H7 (cell line): ENCODE measurements at places on chromosomes 3 and 15. TPM values are rescaled to one million over a fixed set of nuclear protein-coding genes. Genes with fewer than 3 reads are reported as not detected.

Gene SI
- not detected in 2 replicates for total RNA-seq

Gene PP2D1
- total RNA-seq: not detected in 2 replicates

Gene FANCD2OS
- total RNA-seq: not detected in 2 replicates

Gene CHRM5
- not detected in 2 replicates for total RNA-seq

Gene ACTRT3
- 3.2 and 3.3 TPM in 2 replicates for total RNA-seq
